ENCODE measurements at places on chromosomes 5 and 9.

DNA sequence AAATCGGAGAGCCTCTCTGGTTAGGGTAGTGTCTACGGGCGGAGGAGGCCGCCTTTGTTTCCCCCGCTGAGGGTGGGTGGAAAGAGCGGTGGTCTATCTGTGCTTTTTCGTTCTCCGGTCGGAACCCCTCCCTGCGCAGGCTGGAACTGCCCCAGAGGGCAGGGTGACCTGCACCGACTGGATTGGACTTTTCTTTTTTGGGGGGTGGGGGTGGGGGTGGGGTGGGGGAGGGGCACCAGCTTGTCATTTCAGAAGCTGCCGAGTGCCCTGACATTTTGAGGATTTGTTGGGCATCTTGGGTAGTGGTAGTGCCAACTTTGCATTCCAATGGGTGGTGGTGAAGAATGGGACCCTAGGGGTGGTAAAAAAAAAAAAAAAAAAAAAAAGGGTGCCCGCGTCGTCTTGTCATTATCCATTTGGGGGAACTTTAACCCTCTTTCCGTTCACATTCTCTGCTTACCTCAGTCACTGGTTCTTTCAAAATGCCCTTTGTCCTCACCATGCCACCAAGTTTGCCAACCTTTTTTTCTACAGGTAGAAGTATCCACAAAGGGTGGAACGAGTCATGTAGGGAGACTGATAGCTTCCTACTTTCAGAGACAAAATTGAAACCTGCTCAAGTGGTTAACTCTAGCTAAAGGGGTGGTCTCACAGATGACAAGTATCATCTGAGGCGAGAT lies 1.3 kb downstream of the UBE2R2 start:
- DNase-seq, result no peak

DNA sequence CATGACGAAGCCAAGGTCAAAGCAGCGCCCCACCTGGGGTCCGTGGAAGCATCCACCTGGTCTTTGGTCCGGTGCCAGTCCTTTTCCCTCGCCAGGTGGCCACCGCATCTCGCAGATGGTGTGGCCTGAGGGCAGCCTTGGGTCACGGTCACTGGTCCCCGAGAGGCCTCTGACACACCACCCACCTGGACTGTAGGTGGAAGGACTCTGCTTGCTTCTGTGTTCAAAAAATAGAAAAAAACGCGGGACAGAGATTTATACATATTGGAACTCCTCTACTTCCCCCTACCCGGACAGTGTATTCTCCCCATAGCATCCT lies 466 bp upstream of the TTC39B start:
- no peak for DNase-seq

GRCh38 chr9:124784509-124784908 lies 7.6 kb downstream of the OLFML2A start:
- no peak for DNase-seq

GRCh38 chr5:145834917-145835847 lies at the start of gene PRELID2:
Gene PRELID2 (minus strand): TSS chr5:145835342. CDS start chr5:145835251, 91 bp downstream.
- DNase-seq, result peak; percentile 87

DNA sequence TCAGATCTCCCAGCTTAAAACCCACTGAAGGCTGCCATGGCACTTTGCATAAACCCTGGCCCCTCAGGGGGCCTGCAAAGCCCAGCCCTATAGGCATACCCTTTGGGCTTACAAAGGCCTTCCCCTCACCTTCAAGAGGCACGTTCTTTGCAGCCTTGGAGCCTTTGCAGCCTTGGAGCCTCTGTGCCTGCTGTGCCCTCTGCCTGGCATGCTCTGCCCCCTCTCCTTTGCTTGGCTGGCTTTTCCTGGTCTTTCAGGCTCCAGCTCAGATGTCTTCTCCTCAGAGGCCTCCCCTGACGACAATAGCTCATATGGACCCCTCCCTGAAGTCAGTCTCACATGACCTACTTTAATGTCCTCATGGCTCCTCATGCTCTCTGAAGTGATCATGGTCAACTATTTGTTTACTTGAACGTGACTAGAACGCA lies 60.3 kb downstream of the CXXC5 start:
- no peak for DNase-seq

DNA sequence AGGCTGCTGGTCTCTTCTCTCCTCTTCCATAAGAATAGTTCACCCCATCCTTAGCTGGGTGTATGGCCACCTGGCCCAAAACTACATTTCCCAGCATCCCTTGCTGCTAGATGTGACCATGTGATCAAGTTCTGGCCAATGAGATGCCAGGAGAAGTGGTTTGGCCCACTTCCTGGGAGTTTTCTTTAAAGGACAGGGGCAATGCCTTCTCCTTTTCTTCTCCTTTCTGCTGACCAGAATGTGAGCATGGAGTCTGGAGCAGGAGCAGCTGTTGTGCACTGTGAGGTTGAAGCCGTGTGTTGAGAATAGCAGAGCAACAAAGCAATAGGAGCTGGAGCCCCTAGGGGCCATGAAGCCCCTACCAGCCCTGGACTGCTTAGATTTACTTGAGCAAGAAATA lies 36.8 kb downstream of the C9orf50 start:
- DNase-seq, result peak; percentile 51

DNA sequence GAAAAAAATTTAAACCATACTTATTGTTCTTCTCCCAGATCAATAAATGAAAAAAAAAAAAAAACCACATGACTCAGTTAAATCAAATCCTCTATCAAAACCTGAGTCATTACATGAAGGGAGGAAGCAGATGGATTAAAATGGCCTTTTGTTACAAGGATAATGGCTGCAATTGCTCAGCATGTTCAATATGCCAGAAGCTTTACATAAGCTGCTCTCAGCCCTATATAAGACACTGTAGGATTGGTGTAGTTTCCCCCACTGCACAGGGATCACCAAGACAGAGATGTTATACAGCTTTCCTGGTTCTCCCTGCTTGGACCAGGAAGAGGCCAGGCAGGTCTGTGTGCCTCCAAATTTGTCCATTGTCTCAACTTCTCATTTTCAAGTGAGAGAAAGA lies 101.6 kb upstream of the MAP1B start:
- no peak for DNase-seq

All from RCC 7860 (cell line).